ENCODE measurements at places on chromosomes 11 and 22. TPM values are rescaled to one million over a fixed set of nuclear protein-coding genes. Genes with fewer than 3 reads are reported as not detected.
A peak's percentile ranks its signal among the peaks of the same experiment; 100 is the strongest.

Gene C11orf91
- not detected for total RNA-seq

DNA sequence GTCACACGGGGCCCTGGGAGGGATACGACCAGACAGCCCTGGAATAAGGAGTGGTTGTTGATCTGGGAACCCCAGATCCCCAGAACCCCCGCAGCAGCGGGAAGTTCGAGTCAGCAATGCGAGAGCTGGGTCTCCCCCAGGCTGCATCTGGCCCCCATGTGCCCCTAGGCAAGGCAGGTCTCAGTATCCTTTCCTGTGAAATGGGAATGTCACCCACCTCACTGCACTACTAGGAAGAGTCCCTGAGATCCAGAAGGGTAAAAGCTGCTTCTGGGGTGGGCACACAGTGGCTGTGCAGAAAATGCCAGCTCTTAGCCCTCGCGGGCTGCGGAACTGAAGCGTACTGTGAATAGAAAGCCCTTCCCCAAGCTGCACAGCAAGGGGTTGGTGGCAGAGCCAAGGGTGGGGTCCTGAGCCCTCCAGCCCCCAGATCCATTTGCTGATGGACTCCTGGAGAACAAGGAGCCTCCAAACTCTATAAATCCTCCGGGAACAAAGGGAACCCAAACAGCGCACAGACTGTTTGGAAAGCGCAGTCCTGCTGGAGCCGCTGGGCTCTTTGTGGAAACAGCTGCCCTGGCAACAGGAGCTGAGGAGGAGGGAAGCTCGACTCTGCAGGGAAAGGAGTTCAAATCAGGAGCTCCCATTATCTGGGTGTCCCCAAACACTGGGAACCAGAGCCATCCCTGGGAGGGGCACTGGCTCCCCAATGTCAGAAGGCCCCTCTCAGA lies 68.2 kb upstream of the SHISAL1 start:
- no peak for DNase-seq
- no peak overlapping the region for H3K27ac ChIP-seq
- no peaks in the 10 kb centered on the region for H3K36me3 ChIP-seq
- H3K4me1 ChIP-seq, result no peaks in the 10 kb centered on the region
- no peak overlapping the region for H3K4me3 ChIP-seq

GRCh38 chr11:78840200-78840599 lies 265.5 kb upstream of the NARS2 start:
- H3K4me3 ChIP-seq, result no peak overlapping the region
- peak; percentile 91 for DNase-seq
- peak overlapping the region; percentile 100 for H3K27ac ChIP-seq
- peaks cover 13% of the 10 kb centered on the region for H3K4me1 ChIP-seq
- H3K27me3 ChIP-seq, result no peaks in the 10 kb centered on the region

GRCh38 chr11:47570651-47571356 lies 5.4 kb downstream of the PTPMT1 start:
- H3K4me3 ChIP-seq, result no peak overlapping the region
- H3K4me1 ChIP-seq, result peaks cover 6% of the 10 kb centered on the region
- DNase-seq, result no peak
- H3K27me3 ChIP-seq, result no peaks in the 10 kb centered on the region

- DNase-seq, result no peak
- H3K4me1 ChIP-seq, result no peaks in the 10 kb centered on the region
- H3K36me3 ChIP-seq, result no peaks in the 10 kb centered on the region
- no peaks in the 10 kb centered on the region for H3K27me3 ChIP-seq
- no peak overlapping the region for H3K27ac ChIP-seq
Measured at GRCh38 chr22:16717699-16718558, 107.3 kb downstream of the XKR3 start.

DNA sequence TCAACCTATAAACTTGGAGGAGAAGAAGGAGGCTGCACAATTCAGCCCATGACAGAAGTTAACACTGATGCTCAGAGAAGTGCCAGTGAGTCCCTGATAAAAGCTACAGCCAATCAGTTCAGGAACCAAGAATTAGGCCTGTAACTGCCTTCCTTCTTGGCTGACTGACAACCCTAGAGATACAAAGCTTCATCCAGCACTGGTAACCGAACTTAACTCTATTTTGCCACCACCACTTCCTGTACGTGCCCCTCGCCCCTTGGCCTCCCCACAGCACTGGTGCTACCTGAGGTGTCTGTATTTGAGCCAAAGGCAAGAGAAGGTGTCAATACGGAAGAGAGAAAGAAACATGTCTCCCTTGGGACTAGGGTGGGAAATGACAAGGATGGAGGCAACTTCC lies 40.1 kb upstream of the POU2AF1 start:
- H3K36me3 ChIP-seq, result no peaks in the 10 kb centered on the region
- H3K4me3 ChIP-seq, result no peak overlapping the region
- H3K4me1 ChIP-seq, result peaks cover 9% of the 10 kb centered on the region
- peaks cover 19% of the 10 kb centered on the region for H3K27me3 ChIP-seq
- no peak overlapping the region for H3K27ac ChIP-seq
